ENCODE measurements at places on chromosomes 2 and 18.

- no peak for DNase-seq
These were observed 13.2 kb upstream of the SERTAD2 start for GRCh38 chr2:64666810-64667438.

DNA sequence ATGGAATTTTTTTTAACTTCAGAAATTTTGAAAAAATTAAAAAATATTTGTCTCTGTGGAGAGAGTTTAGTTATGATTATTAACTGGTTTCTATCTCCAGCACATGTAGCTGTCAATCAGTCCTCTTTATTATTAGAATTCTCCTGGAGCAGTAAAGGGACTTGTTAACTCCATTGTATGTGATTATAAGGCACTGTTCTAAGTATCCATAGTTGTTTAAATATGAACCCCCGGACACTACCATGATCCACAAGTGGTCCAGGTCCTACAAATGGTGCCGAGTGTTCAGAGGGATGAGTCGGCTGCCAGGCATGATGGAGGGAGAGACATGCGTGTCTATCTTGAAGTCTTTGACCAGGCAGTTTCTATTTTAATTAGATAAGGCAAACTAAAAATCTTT is 492 bp downstream of the CHRNA1 start:
- DNase-seq: no peak

DNA sequence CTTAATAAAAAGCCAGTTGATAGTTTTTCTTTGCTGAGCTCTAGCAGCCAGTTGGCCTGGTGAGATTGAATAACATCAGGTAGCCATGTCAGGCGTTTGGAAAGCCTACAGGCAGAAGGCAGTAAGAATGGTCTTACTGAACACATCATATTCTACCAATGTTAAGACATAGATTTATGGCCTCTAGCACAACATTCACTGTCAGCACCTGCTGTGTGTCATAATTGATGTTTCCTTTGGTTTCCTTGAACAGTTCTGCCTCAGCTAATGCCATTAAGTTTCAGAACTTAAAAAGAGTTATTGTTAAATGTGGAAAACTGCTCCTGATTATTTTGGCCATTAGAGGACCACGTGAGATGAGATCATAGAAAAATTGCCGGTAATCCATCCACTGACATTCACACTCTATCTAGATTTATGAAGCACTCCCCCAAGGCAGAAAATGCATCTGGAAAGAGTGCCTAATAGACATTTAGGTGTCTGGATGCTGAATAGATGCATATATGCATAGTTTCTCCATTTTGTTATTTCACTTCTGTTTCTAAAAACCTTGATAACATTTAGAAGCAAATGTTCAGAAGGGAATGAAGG is 434.7 kb downstream of the PTPRM start:
- no peak for DNase-seq

- no peak for DNase-seq
These were observed 109.1 kb upstream of the ID2 start for GRCh38 chr2:8572712-8573233.

DNA sequence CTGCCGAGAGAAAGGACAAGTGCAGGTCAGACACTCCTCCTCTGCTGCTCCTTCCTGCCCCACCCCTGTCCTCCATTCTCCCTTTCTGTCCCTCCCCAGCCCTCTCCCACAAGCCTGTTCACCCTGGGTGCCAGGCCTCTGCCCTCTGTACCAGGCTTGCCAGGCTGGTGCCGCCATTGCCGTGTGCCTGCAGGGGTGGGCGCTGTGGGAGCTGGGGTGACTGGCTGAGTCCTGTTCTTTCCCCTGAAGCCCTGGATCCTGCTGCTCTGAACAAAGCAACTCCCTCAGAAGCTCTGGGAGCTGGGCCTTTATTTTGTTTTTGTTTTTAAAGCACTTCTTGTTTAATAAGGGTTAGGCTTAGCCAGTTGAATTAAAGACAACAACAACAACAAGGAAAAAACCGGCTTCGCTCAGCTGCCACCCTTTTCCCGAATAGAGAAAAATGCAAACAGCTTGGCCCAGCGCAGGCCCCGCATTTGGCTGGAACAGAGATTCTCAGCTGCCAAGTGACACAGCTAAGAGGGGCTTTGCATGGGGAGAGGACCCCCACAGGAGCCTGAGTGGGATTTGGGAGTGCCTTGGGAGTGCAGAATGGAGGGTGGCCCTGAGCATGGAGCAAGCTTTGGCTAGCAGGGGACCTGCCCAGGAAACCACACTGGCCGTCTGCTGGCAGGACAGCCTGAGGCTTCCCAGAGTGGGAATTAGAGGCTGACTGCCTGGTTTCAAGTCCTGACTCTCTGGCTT is 9.1 kb downstream of the PCARE start:
- no peak for DNase-seq

GRCh38 chr2:69380072-69380917 is 6.7 kb downstream of the GFPT1 start:
- no peak for DNase-seq

DNA sequence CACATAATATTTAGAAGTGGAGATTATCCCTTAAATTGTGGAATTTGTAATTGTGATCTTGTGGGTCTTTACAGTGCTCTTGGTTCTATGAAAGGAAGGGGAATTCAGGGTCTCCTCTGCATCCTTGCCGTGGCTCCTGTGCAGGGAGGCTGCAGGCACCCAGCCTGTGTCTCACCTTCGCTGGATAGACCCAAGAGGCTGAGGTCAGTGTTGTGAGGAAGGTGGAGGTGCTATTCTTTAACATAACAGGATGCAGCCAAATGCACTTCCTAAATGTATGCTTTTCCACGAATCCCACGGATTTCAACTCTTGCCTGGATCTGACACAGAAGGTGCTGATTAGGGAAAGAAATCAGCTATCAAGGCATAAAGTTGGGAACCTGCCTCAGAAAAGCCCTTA is 69.5 kb downstream of the TMEM18 start:
- DNase-seq: no peak

DNA sequence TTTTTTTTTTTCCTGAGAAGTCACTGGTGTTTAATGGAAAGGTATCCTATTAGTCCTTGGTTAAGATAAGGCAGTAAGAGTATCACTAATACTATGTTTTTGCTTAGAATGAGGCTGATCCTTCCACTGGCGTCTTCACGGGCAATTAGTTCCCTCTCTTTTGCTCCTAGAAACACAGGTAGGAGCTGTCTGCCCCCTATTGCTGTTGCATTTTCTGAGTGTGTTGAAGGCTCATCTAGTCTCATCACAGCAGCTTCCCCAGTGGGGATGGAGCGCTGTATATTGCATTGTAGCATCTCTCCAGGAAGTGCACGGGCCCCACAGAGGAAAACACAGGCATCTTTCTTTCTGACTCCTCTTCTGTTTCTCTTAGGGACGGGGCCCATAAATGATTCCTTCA is 145.0 kb downstream of the NAPG start:
- no peak for DNase-seq

DNA sequence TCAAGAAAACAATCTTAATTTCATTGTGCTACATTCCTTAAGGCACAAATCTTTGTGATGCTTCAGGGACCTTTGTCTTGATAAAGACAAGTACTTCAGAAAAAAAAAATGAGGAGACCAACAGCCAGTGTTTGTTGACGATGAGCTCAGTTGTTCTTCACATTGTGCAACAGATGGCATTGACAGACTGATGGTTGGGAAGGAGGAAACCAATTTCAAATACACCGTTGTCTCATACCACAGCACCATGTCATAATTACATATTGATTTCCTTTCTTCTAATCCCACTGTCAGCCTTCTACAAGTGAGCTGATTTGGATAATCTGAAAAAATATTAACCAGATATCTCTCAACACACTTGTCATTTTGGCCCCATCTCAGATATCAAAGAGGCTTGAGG is 53.7 kb upstream of the GRB14 start:
- no peak for DNase-seq
